ENCODE measurements at places on chromosomes 7 and 10.

DNA sequence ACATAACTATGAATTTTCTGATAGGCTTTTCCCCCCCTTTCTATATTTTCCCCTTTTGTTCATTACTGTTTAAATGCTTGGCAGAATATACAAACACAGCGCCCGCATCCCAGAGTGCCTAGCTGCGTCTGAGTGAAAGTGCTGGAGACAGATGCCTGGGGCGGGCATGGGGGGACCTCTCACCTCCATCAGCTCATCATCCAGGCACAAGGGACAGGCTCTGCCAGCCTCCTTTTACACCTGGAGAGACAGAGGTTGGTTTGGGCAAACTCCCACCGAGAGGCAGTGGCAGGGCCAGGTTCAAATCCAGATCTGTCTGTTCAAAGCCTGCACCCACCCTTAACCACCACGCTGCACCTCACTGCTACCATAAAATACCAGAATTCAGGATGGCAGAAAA lies 104.5 kb downstream of the FAM53B start:
- DNase-seq = no peak

DNA sequence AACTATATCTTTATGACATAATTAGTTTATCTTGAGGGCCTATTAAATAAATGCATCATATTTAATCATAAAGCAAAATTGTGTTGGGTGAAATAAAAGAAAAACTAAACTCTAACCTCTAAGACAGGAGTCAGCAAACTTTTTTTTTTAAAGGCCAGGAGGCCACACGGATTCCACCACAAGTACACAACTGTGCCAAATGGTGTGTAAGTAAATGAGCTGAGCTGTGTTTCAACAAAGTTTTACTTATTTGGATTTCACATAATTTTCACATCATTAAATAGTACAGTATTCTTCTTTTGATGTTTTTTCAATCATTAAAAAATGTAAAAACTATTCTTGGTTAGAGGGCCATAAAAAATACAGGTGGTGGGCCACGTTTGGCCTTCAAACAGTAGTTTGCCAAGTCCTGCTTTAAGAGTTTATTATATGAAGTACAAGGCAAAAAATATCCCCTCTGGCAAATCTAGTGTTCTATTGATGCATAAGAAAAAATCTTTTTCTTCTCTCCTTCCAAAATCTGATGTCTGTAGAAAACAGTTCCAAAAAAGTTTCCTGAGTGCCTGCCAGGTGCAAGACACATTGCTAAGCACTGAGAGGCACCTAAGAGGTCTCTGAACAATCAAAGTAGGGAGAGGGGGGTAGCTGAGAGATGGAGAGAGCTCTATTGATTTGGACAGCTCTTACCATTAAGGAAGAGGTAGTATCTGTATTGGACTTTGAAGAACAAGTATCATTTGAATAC lies 26.5 kb upstream of the SPOCK2 start:
- no peak for DNase-seq

DNA sequence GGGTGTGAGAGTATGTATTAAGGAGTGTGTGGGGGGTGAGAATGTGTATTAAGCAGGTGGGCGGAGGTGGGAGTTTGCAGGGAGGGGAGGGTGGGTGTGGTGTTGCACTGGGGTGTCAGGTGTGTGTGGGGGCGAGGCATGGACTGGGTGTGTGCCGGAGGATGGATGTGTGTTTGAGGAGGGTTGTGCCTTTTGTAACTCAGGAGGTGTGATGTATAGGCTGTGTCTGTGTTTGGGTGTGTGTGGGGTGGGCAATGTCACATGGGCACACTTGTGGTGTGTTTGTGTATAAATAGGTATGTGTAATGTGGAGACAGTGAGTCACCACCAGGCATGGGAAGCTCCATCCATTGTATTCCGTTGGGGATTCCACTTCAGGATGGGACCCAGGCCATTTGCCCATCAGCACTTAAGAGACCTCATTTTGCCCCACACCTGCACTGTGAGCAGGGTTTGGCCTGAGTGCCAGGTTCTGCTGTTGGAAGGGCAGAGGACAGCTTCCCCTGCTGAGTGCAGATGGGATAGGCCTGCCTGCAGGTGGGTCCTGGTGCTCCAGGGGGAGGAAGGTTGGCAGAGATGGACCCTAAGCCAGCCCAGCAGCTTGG lies 5.8 kb downstream of the UNC5B start:
- DNase-seq = no peak

- no peak for DNase-seq
These were observed 34.3 kb upstream of the HERPUD2 start for GRCh38 chr7:35729061-35729783.

- DNase-seq = no peak
These were observed 904 bp downstream of the R3HCC1L start for GRCh38 chr10:98135222-98135899.

DNA sequence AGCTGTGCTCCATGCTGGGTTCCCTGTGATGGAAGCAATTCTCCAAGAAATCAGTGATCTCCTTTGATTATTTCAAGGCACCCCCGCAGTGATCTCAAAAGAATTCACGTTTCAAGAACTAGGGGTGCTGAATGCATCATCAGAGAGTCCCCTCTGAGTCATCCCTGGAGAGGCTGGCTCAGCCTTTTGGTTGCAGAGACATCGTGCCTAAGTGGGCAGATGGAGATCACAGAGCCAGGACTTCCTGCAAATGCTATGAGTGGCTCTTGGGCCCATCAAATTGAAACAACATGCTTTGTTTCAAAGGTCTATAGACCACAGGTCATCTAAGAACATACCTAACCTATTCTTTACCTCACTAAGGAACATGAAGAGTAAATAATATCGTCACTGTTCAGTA lies 41.5 kb upstream of the PLEKHA1 start:
- no peak for DNase-seq

DNA sequence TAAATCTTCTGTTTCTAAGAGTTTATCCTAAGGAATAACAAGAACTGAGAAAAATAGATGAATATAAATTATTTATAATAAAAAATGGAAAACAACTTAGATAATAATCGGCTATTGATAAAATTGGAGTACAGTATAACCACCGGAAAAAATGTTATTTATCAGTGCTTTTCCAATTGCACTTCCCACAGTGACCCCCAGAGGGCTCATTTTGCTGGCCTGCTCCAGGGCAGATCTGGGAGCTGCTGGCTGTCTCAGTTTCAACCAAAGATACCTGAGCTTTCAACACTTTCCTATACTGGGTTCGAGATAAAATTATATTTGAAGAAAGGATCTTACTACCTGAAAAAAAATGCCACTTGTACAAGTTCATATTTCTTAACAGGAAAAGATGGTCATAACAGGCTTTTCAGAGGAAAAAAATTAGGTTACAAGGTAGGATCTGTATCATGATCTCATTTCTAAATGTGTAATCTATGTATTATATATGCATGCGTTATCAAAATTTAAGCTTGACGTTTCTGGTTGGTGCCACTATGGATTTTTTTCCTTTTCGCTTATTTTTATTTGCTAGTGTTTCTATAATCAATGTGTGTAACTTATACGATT lies 165.7 kb downstream of the NPSR1 start:
- DNase-seq = no peak

- no peak for DNase-seq
These were observed 6.2 kb downstream of the RHBDD2 start for GRCh38 chr7:75885036-75885435.

- DNase-seq = no peak
These were observed 369.4 kb downstream of the INHBA start for GRCh38 chr7:41333511-41333910.

DNA sequence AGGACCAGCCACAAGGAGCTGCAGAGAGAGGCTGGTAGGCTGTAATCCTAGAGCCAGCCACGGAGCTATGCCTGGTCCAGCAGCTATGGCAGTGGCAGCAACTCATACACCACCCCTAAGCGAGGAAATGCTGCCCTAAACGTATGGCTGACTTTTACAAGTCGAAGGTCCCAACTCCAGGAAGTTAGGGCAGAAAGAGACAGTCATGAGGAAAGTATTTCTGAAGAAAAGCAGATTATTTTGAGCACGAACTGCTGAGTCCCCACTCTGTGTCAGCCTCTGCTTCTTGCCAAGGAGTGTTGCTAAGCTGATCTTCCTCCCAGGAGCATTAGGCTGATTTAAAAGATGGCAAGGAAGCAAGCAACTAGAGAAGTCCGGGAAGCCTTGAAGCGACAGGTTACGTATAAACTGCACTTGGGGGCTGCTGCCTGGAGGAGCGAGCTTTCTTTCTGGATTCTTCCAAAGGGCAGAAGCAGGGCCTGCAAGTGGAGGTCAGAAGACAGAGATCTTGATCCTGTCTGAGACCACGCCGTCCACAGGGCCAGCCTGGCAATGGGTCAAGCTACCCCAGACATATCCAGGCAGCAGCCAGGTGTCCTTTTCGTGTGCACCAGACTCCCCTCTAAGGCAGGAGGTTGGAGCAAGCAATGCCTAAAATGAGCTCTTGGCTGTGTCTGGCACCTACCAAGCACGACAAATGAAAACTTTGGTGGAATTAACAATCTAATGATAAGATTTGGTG lies 39.4 kb downstream of the PLXNA4 start:
- peak; percentile 34 for DNase-seq

GRCh38 chr10:93702210-93703001 lies at the start of gene FRA10AC1:
Gene FRA10AC1, minus strand, starts transcription at chr10:93702592. Its CDS starts 2,486 bp downstream, at chr10:93700106.
- DNase-seq = peak; percentile 49

DNA sequence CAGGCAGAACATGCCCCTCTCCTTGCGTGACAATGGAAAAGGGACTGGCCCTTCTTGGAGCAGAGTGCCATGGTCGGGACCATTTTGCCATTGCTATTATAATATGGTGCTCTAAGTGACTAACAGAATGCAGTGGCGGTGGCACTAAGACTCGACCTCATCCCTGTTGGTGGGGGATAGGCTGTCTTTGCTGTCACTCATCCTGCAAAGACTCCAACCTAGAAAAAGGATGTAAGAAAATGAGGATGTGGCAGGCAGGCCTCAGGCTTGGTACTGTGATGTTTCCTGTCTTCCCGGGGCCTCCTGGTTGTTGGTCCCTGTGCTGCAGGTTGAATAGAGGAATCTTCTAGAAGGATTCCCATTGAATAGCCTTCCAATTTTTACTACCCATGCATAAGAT lies 18.6 kb downstream of the BLNK start:
- no peak for DNase-seq

GRCh38 chr7:7869036-7869435 lies 99.6 kb upstream of the GLCCI1 start:
- no peak for DNase-seq

DNA sequence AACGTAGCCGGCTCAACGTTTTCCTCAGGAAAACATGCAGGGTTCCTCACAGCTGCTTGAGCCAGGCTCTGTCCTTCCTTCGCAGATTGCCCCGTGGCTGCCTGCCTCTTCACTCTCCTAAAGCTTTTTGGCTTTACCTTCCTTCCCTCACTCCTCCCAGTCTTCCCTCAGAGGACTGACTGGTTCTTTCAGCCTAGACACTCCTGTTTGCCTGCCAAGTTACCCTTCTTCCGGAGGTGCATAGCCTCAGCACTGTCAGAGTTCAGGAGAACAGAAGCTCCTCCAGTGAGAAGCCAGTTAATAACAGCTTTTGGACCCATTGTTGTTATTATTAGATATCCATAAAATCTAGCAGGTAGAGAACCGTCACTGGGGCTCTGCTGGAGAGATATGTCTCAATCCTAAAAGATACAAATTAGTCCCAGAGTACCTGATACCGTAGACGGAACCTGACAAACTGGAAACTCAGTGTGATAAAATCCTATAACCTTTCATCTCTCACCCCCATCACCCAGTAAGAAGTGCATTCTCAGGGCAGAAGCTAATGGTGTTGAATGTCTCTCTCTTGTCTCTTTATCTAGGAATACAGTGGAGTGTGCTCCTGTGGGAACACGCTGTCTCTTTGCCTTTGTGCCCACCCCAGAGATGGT lies 79.6 kb downstream of the SND1 start:
- no peak for DNase-seq
